ENCODE measurements at places on chromosomes 1 and 21.

DNA sequence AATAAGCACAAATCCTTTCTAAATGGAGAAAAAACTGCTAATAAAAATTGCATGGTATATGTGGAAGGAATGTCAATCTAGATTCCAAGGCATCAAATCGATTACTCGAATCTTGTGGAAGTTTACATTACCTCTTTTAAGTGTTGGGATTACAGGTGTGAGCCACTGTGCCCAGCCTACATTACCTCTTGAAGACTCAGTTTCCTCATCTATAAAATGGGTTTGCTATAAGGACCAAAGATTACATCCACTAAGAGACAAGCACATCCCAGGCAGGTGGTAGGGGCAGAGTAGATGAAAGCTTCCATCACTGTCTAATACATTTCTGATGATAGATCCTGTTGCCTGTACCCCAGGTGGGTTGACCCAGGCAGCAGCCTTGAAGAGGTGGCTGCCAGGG, 16.1 kb downstream of the DHCR24 start:
- no peak for DNase-seq

DNA sequence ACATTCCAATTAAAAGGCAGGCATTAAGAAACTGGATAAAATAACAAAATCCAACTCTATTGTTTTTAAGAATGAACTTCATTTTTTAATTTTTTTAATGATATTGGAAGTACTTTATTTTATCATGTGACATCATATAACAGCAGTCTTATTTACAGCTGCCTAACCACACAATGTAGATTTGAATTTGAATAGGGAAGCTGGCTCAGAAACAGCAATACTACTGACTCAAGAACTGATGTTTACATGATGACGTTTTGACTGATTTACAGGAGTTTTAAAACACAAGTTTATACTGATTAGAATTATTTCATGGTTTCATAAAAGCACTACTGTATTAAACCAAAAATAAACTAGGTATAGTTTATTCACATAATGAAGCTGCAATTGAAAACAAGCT, 348.7 kb upstream of the NR5A2 start:
- DNase-seq, result no peak

GRCh38 chr1:64884261-64885040, 81.9 kb downstream of the JAK1 start:
- DNase-seq, result no peak

DNA sequence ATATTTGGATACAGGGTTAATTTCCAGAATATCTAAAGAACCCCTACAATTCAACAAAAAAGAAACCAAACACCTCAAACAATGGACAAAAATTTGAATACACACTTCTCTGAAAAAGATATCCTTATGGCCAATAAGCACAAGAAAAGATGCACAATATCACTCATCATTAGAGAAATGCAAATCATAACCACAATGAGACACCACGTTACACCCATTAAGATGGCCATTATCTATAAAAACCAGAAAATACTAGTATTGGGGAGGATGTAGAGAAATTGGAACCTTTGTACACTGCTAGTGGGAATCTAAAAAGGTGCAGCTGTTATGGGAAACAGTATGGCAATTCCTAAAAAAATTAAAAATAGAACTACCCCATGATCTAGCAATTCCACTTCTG, 4.9 kb downstream of the ADAM30 start:
- no peak for DNase-seq

DNA sequence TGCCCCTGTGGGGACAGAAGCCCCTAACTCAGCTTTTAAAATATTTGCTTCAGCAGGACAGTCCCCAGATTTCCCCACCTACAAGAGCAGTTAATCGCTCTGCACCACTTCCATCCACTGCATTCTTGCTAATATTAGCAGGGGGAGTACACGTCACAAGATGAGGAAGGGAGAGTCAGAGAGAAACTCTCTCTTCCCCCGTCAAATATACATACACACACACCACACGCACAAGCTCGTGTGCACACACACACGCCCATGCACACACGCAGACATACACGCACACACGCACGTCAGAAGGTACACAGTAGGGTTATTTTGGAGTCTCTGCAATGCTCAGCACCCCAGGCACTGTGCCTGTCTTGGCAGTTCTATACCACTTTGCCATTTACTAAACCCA, 2.1 kb downstream of the CLCA1 start:
- DNase-seq, result no peak

DNA sequence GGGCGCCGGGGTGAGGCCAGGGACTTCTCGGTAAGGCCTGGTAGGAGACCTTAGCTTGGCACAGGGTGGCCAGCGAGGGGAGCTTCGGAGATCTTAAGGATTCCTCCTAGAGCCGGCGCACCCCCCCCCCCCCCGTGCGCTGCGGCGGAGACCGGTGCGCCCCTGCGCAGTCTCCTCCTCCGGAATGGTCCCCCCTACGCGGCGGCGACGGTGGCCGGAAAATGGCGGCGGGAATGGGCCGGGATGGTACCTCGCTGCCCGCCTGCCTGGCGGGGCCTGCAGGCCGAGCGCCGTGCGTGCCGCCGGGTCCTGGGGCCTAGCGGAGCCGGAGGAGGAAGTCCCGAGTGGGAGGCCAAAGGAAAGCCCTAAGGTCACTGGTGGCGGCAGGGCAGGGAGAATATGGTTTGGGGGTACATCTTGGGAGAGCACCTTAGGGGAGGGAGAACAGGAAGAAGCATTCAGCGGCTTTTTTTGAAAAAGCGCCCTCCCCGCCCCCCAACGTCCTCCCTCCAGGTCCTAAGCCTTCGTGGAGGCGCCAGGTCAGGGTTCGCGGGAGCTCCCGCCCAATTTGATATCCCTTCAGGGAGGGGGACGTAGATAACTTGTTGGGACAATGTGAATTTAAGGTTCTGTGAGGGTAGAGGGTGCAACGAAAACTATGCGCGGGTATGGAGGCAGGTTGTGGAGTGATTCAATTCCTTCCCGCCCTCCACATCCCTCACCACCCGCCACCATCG, 429 bp downstream of the SRRM1 start:
- DNase-seq, result peak; percentile 9

DNA sequence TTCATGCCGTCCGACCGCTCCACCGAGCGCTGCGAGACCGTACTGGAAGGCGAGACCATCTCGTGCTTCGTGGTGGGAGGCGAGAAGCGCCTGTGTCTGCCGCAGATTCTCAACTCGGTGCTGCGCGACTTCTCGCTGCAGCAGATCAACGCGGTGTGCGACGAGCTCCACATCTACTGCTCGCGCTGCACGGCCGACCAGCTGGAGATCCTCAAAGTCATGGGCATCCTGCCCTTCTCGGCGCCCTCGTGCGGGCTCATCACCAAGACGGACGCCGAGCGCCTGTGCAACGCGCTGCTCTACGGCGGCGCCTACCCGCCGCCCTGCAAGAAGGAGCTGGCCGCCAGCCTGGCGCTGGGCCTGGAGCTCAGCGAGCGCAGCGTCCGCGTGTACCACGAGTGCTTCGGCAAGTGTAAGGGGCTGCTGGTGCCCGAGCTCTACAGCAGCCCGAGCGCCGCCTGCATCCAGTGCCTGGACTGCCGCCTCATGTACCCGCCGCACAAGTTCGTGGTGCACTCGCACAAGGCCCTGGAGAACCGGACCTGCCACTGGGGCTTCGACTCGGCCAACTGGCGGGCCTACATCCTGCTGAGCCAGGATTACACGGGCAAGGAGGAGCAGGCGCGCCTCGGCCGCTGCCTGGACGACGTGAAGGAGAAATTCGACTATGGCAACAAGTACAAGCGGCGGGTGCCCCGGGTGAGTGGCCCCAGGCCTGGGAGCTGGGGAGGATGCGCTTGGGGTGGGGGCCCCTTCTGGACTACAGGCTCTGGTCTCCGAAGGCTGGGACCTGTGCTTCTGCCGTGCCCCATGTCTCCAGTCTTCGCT, 1.1 kb downstream of the SKI start:
- peak; percentile 64 for DNase-seq
